GM18507 (cell line): ENCODE measurements at places on chromosomes 12 and 14.

- DNase-seq, result no peak
Measured at GRCh38 chr12:62803756-62804155, 131.2 kb downstream of the PPM1H start.

- no peak for DNase-seq
Measured at GRCh38 chr12:70052931-70053497, 190.2 kb upstream of the CNOT2 start.

GRCh38 chr14:24096545-24097181 is 2.6 kb downstream of the PCK2 start:
- DNase-seq, result no peak

- no peak for DNase-seq
Measured at GRCh38 chr12:101590383-101590782, 4.4 kb upstream of the MYBPC1 start.

DNA sequence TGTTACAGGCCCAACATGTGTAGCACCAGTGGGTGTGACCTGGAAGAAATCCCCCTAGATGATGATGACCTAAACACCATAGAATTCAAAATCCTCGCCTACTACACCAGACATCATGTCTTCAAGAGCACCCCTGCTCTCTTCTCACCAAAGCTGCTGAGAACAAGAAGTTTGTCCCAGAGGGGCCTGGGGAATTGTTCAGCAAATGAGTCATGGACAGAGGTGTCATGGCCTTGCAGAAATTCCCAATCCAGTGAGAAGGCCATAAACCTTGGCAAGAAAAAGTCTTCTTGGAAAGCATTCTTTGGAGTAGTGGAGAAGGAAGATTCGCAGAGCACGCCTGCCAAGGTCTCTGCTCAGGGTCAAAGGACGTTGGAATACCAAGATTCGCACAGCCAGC is 8.6 kb downstream of the BCL2L14 start:
- no peak for DNase-seq

DNA sequence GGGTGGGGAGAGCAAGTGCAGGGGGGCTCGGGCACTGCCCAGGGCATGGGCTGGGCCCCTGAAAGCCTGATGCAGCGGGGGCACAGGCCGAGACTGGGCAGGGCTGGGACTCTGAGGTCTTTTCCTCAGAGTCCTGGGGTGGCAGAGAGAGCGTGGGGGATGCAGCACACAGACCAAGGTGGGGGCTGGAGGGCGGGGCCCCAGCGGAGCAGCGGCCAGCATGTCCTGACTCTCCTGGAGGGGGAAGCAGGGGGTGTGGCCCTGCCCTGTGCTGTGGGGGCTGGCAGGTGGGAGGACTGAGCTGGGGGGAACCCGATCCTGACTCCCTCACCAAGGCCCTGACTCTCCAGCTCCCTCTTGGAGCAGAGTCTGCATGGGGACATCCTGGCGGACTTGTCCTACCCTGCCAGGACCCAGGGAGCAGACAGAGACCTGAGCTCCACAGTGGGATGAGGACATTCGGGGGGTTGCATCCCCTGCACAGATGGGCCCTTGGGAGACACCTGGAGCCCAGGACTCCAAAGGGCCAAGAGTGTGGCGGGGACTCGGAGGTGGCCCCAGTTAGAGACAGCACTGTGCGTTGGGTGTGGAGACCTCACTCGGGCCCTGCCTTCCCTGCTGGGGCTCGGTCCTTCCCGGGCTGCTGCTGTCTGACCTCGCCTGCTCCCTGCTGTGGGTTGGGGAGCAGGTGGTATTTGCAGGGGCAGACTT is 326.1 kb downstream of the TMEM121 start:
- no peak for DNase-seq

- DNase-seq, result no peak
Measured at GRCh38 chr14:98593361-98593761, 678.6 kb downstream of the BCL11B start.

DNA sequence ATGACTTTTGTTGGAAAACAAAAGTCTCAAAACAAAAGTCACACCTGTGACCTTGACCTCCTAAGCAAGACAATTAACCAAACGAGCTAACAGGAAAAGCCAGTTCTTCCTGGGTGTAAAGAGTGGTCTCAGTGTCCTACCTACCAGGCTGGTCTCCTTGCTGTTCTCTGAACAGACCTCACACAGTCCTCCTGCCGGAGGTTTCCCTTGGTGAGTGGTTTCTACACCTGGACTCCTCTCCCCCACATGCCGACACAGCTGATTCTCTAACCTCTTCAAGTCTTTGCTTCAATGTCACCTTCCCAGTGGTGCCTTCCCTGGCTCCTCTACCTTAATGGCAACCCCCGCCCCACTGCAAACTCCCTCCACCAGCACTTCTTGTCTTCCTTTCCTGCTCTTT is 238.6 kb downstream of the ZFP36L1 start:
- no peak for DNase-seq

DNA sequence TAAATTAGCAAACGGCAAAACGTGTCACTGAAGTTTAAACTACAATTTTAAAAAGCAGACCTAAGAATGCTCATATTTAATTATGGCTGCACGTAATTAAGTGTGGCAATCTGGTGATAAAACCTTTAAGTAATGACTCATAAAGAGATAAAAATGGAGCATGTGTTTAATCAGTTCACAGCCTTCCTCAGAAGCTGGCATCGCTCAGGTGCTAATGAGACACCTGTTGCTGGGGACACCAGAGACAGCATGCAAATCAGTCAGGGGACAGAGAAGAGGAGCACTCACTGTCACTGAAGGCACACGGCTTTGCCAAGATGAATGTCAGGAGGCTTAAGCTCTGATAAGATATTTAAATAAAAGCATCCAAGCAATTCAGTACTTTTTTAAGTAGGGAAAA is 840.3 kb downstream of the GALC start:
- no peak for DNase-seq

DNA sequence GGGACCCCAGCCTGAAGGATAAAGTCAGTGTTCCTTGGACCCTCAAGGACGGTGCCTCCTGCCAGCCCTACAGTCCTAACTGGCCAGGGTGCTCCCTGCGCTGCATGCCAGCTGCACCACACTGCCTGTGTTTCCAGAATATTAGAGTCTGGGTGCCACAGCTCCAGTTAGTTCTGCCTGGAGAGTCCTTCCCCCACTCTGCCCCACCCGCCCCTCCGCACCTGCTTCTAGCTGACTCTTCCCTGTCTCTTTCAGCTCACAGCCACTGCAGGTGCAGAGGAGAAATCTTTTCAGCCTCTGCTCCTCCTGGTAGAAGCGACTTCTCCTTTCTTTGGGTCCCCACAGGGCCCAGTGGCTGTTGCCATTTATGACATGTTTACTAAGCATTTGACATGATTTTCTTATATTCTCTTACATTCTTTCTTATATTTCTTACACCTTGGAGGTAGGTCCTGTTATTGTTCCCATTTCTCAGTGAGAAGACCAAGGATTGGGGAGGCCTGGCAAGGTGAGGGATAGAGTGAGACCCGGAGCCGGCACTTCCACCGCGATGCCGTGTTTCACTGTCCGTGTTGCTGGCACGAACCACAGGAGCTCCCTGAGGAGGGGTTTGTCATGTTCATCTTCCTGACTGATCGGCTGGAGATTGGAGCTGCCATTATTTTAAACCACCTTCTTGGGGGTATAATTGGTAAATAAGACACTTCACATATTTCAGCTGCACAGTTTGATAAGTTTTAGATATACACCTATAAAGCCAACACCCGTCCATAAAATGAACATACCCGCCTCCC is 29.4 kb downstream of the SYNE3 start:
- no peak for DNase-seq

GRCh38 chr14:23910101-23910875 is 43.3 kb upstream of the DHRS4 start:
- DNase-seq, result no peak

- no peak for DNase-seq
Measured at GRCh38 chr12:53929527-53929926, 9.1 kb upstream of the HOXC13 start.

DNA sequence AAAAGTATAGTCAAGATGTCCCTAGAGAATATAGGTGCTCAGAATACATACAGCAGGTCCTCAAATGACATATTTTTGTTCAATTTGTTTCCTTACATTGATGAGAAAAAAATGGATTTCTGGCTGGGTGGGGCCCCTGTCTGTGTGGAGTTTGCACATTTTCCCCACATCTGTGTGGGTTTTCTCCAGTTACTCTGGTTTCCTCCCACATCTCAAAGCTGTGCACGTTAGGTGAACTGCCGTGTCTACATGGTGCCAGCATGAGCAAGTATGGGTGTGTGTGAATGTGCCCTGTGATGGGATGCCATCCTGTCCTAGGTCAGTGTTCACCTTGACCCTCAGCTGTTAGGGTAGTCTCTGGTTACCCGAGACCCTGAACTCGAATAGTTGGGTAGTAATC is 289.1 kb downstream of the GRIN2B start:
- DNase-seq, result no peak

GRCh38 chr14:95200404-95200803 is 43.1 kb upstream of the DICER1 start:
- DNase-seq, result no peak

GRCh38 chr14:70177081-70177800 is 11.5 kb downstream of the SLC8A3 start:
- no peak for DNase-seq

GRCh38 chr12:79595273-79595672 is 95.5 kb downstream of the PAWR start:
- no peak for DNase-seq

- DNase-seq, result no peak
Measured at GRCh38 chr14:99190696-99191394, 81.2 kb downstream of the BCL11B start.

DNA sequence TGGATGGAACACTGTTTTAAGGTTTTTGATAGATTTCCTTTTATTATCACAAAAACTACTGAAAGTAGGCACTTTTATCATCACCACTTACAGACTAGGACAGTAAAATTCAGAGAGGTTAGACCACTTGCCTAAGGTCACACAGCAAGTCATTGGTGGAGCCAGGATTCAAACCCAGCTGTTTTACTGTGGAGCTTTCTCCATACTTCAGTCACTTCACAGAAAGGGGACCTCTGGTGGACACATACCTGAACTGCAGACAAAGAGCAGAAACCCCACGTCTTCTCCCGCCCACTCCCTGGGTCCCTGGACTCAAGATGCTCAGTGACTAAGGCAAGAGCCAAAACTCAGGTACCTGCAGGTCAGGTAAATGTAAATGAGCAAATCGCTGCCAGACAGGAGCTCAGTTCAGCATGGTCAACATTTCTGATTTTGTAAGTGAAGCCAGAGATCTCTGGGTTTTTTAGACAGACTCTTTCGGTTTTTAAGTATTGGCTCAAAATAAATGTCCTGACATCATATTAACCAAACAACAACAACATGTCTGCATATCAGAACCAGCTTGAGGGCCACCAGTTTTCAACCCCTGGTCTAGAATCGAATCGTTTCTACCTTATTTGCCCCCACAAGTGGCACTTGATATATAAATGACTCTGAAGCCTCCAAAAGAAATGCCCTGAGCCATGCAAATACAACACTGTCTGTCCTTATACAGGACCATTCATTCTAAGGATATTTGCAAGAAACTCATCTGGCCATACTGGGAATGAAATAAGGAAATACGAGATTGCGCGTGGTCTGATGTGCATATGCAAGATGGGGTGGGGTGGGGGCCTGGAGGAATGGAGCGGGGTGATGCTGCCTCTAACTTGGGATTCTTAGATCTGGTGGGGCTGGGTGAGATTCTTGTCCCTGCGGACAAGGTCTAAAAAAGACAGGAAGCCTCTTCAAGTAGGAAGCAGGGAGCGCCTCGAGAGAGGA is 110.9 kb downstream of the KSR2 start:
- no peak for DNase-seq

DNA sequence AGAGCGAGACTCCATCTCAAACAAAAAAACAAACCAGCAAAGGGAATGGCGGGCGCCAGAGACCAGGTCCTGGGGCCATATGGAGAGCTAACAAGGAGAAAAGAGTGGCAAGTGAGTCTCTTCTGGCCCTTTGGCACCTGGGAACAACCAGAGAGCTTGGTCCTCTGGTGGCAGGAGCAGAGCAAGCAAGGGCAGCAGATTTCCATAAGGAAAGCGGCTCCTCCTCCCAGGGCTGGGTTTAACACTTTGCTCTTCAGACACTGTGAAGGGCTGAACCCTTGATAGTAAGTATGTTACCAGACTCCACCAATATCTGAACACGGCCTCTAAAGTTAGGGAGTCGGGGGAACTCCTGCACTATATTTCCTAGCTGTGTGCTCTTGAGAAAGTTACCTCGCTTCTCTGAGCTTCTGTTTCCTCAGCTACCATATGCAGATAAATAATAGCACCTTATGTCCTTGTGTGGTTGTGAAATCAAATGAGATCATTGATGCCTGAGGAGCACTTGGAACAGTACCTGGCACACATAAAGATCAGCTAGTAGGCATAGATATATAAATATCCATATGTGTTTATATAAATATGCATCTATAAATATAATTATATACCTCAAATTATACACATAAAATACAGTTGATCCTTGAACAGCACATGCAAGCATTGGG is 33.4 kb upstream of the PLEKHG6 start:
- no peak for DNase-seq

GRCh38 chr12:49188201-49188915 is 522 bp downstream of the TUBA1A start:
- peak; percentile 23 for DNase-seq

GRCh38 chr12:29425722-29426121 is 44.8 kb upstream of the ERGIC2 start:
- DNase-seq, result no peak

DNA sequence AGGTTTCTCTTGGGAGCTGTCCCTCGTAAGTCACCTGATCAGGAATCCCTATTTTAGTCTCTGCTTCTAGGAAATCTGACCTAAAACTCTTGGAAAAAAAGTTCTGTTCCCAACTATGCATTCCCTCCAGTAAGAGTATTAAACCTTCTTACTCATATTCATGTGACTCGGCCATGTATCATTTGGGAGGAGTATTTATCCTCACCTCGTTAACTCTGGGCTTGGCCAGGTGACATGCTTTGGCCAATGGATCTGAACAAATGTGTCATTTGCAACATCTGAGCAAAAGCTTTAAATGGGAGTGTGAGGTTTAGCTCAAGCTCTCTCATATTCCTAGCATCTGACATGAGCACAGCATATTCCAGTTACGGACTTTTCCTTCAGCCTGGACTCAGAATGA is 226.8 kb downstream of the NUAK1 start:
- no peak for DNase-seq

- DNase-seq, result peak; percentile 20
Measured at GRCh38 chr12:14454098-14454907, 88.8 kb downstream of the ATF7IP start.

GRCh38 chr14:70881549-70882177 is 25.6 kb upstream of the PCNX1 start:
- DNase-seq, result no peak
